ENCODE measurements at places on chromosomes 7 and 10.

DNA sequence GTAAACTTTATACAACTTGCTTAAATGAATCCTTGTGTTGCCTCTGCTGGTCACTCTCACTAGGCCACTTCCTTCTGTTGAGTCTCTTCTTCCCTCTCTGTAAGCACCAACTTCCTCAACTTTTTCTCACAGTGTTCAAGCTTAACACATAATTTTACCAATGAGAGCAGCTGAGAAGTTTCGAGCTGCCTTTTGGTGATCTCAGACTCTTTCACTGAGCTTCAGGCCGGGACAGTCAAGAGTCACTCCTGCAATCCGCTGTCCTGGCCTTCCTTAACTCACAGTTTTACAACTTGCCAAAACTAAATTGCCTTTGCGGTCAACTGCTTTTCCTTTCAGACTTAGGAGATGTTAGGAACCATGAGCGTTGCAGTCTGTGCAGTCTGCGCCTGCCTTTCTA, 47.4 kb downstream of the PRPF18 start:
- no peak for DNase-seq

GRCh38 chr10:128064970-128065580, 61.1 kb downstream of the MKI67 start:
- DNase-seq = no peak

DNA sequence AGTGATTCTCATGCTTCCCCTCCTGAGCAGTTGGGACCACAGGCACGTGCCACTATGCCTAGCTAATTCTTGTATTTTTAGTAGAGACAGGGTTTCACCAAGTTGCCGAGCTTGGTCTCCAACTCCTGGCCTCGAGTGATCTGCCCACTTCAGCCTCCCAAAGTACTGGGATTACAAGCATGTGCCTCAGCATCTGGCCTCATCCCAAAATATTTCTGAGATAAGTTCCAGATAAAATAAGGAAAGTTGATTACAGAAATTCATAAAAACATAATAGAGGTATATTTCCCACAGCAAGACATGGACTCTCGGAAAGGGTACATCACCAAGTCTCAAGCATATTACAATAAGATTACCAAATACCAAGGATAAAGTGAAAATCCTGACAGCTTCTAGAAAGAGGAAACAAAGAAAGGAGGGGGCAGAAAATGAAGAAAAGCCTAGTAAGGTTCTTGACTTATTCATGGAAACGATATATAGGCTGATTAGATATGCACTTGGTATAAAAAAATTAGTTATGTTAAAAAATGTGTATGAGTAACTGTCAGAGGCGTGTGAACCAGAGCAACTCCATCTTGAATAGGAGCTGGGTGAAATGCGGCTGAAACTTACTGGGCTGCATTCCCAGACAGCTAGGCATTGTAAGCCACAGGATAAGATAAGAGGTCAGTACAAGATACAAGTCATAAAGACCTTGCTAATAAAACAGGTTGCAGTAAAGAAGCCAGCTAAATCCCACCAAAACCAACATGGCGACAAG, 35.0 kb downstream of the IQUB start:
- no peak for DNase-seq

- no peak for DNase-seq
Observed at GRCh38 chr7:151752816-151753595, 123.9 kb downstream of the PRKAG2 start.

GRCh38 chr10:36574207-36574606, 551.2 kb upstream of the ANKRD30A start:
- no peak for DNase-seq

DNA sequence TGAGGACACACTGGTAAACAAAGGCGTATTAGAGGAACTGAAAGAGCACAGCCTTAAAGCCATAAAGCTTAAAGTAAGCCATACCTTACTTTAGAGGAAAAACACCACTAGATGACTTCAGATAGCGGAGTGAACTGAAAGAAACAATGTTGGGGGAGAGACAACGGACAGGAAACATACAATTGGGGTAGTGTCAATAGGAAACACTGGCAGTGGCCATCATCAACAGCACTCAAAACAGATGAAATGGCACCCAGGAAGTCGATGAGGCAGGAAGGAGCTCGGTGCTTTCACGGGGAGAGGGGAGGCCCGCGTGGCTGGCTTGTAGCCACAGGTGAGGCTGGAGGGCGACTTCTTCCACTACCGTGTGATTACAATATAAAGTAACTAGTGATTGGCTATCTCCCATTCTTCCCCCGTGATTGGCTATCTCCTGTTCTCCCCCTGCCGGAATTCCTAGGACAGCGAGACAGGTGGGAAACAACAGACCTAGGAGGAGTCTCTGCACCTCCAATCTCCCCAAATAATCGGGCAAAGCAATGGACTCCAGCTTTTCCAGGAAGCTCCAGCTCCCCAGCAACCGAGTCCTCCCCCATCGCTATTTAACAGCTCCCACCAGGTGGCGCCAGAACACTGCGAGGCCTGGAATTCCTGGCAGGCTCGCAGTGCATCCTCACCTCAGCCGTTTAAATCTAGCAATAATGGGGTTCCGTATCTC, 2.4 kb upstream of the TAS2R38 start:
- DNase-seq = peak; percentile 89

DNA sequence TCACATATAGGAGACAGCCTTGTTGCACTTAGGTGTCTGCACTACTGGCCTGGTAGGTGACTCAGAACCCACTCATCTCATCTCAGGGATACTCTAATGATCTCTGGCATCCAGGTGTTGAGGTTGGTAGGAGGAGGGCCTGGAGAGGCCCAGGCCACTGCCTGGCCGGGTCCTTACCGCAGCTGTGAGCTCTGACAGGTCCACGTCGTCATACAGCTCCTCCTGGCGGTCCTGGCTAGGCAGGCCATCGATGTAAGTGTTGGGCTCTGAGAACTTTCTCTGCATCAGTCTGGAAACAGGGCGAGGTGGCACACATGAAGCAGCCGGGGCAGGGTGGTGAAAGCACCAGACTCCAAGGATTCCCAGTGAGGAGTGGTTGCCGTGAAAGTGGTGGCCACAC, 62.1 kb downstream of the VWA2 start:
- DNase-seq = no peak

DNA sequence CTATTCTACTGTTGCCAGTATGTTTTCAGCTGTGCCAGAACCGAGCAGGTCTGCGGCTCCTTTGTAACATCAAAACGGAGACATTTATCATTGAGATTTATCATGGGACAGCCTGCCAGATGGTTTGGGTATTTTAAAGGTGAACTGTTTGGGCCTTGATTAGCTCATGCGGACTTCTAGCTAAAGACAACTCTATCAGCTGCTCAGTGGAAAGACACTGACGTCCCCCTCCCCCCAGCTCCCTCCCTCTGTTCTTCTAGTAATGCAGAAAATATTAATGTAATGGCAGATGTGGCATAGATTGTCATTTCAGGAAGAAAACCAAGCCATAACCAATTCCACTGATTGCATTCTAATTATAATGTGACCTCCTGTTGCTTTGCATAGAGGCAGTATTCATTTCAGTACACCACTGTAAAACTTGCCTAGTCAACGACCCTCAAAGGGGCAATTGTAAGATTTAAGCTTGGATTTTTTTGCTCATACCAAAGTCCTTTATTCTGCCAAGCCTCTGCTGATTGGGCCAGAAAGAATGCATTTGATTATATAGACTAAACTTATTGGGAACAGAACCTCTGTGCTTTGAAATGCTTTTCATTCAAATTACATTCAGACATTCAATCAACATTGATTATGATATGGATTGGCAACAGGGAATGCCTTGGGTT, 966.8 kb downstream of the LRMDA start:
- DNase-seq = no peak

DNA sequence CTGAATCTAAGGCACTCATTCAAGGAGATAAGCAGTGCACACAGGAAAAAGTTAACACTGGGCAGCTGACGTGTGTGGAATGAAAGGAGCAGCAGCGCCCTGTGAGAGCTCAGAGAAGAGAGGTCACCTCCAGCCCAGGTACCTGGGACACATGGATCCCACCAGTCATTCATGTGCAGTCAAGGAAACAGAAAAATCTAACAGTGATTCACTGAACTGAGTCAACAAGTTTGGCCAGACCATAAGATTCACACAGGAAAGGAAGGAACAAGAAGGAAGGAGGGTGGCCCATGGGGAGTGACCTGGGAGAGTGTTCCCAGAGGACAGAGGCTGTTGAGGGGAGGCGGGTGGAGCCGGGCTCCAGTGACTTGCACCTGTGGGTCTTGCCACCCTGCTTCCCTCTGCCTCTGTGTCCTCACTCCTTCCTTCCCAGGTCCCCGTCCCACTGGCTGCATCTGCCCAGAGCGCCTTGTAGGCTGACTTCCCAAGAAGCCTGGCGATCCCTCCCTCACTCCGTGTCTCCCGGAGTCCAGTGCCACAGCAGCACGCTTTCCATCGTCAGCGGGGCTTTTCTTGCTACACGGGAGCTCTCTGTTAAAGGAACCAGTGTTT, 27.7 kb downstream of the RNF32 start:
- no peak for DNase-seq

GRCh38 chr7:4631380-4632179, 50.5 kb upstream of the FOXK1 start:
- DNase-seq = no peak

DNA sequence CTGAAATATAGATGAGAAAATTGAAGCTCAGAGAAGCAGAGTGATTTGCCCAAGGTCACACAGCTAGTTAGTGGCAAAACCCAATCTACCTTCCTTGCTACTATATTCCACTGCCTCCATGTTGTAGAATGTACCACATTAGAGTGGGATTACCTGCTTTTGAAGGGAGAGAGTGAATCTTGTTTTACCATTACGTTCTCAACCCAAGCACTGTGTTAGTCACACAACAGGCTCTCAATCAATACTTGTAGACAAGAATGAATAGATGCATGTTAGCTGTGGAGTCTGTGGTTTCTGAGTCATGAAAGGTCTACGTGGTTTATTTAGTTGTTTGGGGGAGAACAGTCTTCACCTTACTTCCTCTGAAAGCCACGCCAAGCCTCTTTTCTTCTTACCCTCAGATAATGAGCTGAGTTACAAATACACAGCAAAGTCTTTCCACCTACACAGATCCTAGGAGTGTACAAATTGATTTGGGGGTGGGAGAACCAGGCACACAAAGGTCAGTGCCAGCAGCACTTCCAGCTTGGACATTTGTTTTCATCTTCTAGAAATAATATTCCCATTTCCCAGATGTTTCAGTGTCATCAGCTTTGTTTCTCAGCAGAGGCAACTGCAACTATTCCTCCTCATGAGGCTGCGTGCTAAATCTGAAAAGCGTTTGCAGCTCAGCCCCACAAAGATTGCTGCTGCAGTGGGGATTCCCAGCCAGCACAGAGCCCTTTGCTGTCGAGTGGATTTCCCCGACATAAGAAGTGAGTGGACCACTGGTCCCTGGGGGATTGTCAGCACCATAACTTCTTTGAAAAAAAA, 71.5 kb upstream of the ADO start:
- DNase-seq = peak; percentile 84

GRCh38 chr7:112400141-112400540, 50.1 kb upstream of the IFRD1 start:
- no peak for DNase-seq

DNA sequence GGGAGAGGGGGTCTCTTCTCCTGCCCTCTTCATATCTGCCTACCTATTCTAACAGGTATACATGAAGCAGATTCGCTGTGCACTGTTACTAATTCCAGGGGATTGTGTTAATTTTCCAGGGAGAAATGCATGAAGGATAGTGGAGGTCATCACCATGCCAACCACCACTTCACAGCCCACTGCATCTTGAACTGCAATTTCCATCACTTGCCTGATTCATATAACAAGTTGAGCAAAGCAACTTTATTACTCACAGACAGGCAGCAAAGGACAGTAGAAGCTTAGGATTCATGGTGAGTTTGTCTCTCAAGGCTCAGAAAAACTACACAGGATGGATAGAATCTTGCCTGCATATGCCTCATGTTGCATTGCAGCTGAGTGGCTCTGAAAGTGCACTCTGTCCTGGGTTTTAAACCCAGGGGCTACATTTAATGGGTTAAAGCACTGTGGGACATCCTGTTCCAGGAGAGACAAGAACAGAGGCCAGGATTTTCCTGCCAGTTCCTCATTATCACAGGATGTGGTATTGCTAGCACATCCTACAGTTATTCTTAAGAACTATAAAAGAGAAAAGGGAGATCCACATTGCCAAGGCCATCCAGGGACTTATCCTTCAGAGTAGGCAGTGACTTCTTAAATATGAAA, 136.9 kb upstream of the PRSS1 start:
- no peak for DNase-seq

DNA sequence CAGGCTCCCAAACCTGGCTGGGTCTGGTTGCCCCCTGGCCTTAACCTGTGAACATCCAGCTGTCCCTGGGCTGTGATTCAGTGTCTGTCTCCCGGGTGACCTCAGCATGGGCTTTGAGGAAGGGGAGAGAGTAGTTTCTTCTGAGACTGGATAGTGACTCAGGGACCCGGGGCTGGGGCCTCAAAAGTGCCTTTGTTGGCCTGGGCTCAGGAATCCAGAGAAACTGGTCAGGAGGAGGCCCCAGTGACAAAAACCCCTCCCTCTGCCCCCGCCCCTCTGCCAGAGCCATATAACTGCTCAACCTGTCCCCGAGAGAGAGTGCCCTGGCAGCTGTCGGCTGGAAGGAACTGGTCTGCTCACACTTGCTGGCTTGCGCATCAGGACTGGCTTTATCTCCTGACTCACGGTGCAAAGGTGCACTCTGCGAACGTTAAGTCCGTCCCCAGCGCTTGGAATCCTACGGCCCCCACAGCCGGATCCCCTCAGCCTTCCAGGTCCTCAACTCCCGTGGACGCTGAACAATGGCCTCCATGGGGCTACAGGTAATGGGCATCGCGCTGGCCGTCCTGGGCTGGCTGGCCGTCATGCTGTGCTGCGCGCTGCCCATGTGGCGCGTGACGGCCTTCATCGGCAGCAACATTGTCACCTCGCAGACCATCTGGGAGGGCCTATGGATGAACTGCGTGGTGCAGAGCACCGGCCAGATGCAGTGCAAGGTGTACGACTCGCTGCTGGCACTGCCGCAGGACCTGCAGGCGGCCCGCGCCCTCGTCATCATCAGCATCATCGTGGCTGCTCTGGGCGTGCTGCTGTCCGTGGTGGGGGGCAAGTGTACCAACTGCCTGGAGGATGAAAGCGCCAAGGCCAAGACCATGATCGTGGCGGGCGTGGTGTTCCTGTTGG, at the start of gene CLDN4:
CLDN4 (plus strand) TSS at position 316 of the 903 bp plus-strand sequence; CDS start at position 522, 206 bp downstream.
- no peak for DNase-seq

DNA sequence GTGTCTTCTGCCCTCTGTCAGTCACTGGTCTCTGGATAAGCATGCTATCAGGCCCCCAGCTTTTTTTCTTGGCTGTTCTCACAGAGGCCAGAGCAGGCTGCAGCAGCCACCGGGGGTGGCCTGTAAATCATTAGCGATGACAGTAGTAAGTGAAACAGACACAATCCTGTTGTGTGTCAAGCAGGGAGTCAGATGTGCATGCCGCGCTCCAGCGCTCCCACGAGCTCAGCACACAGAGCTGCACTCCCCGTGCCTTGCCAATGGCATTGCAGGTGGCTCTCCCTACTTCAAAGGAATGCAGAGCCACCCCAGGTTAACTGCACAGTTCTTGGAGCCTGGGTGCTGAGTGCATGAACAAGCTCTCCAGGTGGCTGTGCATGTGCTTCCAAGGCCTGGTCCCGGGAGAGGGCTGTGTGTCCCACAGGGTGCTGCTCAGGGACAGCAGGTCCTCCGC, 226.1 kb downstream of the GLRX3 start:
- DNase-seq = peak; percentile 28

GRCh38 chr7:51140199-51141164, 176.1 kb downstream of the COBL start:
- DNase-seq = no peak

Measured in activated CD8-positive, alpha-beta memory T cell treated with anti-CD3 and anti-CD28 coated beads for 24 hours (primary cell).